ENCODE measurements at places on chromosomes 1 and 21. TPM values are rescaled to one million over a fixed set of nuclear protein-coding genes. Genes with fewer than 3 reads are reported as not detected.

DNA sequence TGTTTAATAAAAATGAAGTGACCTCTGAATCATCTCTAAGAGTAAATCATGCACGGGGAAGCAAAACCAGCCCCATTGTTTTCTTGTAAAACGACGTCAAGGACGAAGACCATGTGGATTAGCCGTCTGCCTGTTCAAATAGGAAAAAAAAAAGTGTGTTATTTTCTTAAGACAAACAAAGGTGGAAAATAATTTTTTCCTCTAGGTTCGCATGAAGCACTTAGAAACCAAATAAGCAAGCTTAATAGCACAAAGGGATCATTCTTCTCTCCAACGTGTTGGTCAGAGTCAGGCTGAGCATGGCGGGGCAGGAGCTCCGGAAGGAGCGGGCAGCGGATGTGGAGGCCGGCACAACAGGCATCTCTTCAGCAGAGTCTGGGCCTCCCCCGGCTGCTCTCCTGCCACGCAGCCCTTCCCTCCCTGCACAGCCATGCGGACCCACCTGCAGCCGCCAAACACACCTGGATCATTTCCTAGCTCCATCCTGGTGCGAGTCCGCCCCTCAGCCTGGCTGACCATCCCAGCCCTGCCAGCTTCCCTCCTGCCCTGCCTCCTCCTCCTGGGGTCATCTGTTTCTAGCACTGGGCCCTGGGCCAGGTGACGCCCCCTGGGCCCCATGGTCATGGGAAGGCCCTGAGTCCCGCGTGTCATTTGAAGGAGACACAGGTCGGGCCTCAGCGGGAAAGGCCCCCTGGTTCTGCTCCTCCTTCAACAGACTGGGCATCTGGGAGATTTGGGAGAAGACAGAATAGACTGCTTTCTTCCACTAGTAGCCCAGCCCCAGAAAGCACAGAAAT lies 40.2 kb downstream of the MX1 start:
- DNase-seq, result no peak

GRCh38 chr1:229509576-229509975 lies 1.4 kb upstream of the NUP133 start:
- DNase-seq, result no peak

- no peak for DNase-seq
These were observed 150.6 kb downstream of the GABPA start for GRCh38 chr21:25885405-25885804.

DNA sequence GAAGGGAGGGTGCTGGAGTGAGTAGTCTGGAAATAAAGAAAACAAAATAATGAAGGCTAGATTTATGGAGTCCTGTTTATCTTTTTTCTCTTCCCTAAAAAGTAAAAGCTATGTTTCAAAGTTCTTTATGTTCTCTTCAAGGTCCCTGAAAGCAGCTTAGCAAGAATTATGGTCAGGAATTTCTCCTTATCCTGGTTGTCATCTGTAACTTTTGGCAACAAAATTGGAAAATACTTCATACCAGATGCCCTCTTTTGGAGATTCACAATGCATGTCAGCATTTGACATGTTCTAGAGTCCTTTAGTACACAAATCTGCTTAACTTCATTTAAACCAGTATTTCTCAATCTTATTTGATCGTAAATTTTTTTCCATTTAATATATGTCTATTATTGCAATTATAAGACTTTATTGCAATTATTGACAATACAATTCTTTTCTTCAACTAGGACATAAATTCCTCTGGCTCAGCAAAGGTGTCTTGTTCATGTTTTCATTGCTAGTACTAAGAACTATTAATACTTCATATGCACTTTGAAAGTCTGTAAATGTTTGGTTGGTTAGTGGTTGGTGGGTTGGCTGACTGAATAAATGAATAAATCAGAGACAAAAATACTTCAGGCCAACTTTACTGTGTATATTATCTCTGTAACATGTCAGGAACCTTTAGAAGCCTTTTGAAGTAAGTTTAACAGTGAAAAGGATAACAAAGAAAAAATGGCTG lies 101.5 kb downstream of the ATP1B1 start:
- peak; percentile 8 for DNase-seq

DNA sequence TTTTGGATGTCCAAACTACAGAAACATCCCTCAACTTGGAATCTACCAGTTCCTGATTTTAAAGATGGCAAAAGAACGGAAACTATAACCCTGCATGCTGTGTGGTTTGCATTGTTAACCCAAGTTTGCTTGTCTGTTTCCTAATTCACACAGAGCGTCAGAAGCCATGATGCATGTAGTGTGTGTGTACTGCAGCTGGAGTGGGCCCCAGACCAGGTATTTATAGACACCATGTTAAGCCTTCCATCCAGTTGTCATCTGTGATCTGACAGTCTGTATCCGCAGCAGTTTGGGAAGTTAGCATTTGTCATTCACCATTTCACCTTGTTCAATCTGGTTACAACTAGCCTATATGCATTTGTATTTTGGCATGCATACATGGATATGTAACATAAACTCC lies 27.7 kb upstream of the PLEKHM2 start:
- peak; percentile 56 for DNase-seq

DNA sequence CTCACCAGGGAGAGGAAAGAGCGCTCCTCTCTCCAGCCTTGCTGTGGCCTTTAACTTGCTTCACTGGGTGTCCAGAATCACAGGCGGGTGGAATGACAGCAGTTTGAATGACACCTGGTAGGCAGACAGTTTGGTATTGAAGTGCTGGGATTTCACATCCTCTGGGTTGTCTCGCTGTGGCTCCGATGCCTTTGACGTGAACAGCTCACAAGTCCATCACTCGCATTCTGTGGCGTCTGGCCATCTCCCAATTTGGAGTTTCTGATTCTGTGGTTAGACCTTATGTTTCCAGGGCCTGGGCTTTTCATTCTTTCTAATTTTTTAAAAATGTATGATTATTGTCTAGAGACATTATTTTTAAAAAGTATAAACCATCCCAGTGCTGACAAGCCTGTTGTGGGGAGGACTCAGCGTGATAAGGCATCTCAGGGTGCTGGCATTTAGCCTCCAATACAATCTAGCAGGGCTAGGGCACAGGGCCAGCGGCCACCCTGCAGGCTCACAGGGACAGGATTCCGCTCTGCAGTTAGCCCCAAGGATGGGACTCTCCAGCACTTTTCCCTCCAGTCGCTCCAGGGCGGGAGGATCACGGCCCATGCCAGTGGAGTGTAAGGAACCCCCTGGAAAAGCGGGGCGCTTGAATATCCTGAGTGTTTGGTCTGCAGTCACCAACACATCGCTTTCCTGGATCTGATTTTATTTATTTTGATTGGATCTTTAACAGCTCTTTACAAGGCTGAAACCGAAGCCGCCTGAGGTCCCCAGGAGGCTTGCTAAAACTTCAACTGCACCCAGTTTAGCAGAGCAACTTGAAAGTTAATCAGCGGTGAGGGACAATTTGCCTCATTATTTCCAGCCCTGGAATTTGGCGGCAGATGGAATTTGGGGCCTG lies 178.3 kb downstream of the TRABD2B start:
- no peak for DNase-seq

- no peak for DNase-seq
These were observed 10.2 kb downstream of the AADACL4 start for GRCh38 chr1:12654004-12654567.

- no peak for DNase-seq
These were observed 22.3 kb downstream of the DHRS3 start for GRCh38 chr1:12595757-12596006.

- no peak for DNase-seq
These were observed 1.6 kb upstream of the PHLDA3 start for GRCh38 chr1:201470581-201470980.

- no peak for DNase-seq
These were observed 8.0 kb upstream of the SLC30A2 start for GRCh38 chr1:26053718-26054560.

- DNase-seq, result no peak
These were observed 847 bp downstream of the PSMD4 start for GRCh38 chr1:151255381-151255780.

GRCh38 chr1:155184835-155185782 lies 11.5 kb downstream of the TRIM46 start:
- peak; percentile 35 for DNase-seq

DNA sequence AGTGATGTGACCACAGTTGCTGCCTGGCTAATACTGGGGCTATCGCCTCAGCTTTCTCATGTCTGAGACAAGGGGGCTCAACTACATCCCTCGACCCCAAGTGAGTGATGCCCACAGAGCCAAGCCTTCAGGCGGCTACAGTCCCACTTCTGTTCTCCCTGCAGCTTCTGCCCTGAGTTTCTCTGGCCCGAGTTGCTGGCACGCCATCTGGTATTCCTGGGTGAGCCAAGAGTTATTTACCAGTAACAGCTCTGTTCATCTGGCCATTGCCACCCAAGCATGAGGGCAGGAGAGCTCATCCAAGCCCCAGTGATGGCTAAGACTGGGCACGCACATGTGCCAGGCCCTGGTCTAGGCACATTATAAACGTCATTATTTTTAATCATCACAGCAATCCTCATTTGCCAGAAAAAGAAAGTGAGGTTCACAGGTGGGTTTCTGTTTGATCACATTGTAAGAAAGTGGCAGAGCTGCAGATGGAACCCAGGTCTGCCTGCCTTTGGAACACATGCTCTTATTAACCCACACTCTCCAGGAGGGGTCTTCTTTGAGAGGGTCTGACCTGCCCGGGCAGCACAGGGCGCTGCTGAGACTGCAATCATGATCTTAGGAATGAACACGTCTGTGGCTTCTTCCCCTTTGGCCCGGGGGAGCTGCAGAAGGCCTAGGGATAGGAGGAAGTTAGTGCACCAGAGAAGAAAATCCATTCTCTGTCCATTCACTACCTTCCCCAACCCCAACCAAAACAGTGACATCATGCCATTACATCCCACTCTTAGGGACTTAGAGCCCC lies 27.5 kb downstream of the KCND3 start:
- DNase-seq, result no peak

DNA sequence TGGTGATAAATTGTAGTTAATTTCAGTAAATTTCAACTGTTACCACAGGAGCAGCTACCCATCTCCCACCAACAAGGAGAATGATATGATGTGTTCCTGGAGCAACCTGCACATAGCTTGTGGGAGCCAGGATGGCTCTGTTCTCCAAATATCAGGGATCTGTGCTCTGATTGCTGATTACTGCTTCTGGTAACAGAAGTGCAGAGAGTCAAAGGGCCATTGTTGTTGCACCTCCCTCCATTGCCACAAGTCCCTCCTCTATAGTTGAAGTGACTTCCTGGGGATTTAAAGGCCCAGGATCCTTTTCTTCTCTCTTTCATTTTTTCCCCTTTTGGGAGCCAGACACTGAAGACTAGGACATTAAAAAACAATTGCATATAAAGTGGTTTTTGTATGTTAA lies 51.6 kb upstream of the HPDL start:
- no peak for DNase-seq

DNA sequence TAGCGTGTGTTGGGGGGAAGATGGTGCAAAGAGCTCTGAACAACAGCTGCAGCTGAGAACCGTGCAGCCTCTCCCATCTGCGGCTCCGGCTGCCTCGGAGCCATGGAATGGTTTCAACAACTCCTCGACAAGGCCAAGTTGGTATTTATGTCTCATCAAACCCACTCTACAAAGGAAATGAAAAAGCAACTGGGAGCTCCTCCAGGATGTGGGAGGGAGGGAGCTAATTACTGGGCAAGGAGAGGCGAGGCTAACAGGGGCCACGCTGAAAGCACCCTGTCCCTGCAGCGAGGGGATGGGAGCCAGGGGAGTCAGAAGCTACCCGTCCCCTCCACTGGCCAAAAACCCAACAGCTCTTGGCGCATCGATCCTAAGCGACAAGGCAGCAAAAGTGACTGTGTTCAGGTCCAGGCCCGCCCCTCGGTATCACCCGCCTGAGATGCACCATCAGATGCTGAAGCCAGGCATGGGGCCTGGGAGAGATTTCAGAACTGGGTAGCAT lies 63.1 kb downstream of the ACOT7 start:
- DNase-seq, result peak; percentile 97

- no peak for DNase-seq
These were observed 73.3 kb downstream of the IFI44 start for GRCh38 chr1:78722947-78723346.

GRCh38 chr21:36178349-36178748 lies 21.7 kb downstream of the DOP1B start:
- no peak for DNase-seq

DNA sequence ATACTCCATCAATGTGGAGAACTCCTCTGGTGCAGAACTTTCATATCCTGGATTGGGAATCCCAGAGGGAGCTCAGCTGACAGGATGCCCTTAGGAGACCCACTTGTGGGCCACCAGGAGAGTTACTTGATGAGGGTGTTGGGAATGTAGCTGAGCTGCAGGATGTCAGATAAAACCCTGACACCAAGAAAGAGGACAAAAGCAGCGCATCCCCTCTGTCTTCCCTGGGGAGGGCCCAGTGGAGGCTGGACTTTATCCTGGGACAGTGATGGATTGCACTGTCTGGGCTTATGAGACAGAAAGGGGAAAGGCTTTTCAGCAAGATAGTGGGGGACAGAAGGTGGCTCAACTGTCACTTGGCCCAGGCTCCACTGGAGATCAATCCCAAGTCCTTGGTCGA lies 88.1 kb upstream of the BCAR3 start:
- no peak for DNase-seq

DNA sequence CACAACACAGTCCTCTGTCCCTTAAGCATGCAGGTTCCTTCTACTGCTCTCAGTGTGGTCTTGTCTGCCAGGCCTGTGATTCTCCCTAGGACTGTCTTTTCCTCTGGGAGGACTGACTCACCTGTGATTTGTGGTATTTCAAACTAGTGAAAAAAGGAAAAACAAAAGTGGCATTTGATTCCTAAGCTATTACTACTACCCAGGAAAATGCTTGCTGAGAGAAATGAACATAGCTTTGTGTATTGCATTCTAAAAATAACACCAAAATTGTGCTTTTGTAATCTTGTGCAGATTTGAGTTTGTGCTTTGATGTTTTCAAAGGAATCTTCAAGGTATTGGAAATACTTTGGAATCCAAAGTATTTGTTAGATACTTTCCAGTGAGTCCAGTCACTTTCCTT lies 57.0 kb downstream of the GPR161 start:
- DNase-seq, result peak; percentile 22

DNA sequence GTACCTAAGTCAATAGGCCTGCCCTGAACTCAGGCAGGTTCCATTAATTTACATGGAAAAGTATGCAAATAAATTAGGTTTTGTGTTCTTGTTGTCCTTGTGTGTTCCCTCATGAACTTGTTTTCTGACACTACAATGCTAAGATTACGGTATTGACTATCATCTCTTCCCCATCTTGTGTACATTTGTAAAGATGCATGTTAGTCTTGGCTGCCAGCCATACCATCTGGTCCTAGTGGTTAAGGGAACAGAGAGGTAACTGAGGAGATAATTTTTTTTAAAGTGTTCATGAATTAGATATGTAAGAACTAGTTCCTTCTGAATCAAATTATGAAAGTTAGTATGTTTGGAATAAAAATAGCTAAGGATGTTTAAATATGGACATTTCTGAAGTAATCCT lies 167.6 kb upstream of the ADAMTS5 start:
- DNase-seq, result peak; percentile 24

GRCh38 chr1:235972311-235972689 lies 92.6 kb downstream of the NID1 start:
- peak; percentile 45 for DNase-seq

GRCh38 chr1:55640708-55641473 lies 425.7 kb upstream of the USP24 start:
- DNase-seq, result peak; percentile 74

GRCh38 chr1:229803626-229804217 lies 177.7 kb downstream of the URB2 start:
- DNase-seq, result peak; percentile 71

The COL9A2 gene
- total RNA-seq, result 0.94 TPM

The PTPN22 gene
- 2.0 TPM for total RNA-seq

The CR1 gene
- total RNA-seq, result not detected

The ITLN2 gene
- not detected for total RNA-seq

The WNT4 gene
- total RNA-seq, result 6.7 TPM

The ADCY10 gene
- not detected for total RNA-seq

The SLC9C2 gene
- total RNA-seq, result not detected

The SLC44A3 gene
- 2.2 TPM for total RNA-seq

The NUAK2 gene
- 0.70 TPM for total RNA-seq

The LRIF1 gene
- total RNA-seq, result 26.3 TPM

The CDA gene
- total RNA-seq, result 0.16 TPM

Measured in myocyte (in vitro differentiated cells).